ENCODE measurements at places on chromosomes 2 and 18.

DNA sequence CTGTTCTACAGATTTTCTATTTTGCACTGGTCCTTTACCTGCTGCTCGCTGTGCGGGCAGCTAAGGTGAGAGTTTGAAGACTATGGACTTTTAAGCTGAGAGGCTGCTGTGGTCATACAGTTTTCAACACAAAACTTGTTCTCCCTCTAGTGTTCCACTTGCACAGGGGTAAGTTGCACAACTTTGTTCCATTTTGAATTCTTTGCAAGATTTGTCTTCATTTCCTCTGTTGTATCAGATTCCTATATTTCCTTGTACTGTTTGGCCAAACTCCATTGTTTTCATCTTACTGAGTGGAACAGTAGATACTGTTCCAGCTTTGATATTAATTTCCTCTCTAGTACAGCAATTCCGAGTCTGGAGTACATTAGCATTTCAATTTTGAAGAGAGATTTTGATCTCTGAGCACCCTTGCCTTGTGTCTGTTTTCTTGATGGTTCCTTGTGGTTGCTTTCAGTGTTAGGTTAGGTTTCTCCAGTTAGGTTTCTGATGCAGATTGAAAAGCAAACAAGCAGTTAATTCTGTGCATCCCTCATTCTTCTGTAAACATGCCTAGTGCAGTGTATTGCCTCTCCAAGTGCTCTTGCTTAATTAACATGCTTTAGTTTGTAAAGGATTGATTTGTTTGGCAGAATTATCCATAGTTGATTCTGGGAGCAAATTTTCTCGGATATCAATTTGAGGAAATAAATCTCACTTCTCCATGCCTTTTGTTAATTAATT is 188.8 kb downstream of the PTPRM start:
- no peak for DNase-seq

GRCh38 chr2:70596739-70597138 is 43.1 kb upstream of the TGFA start:
- DNase-seq = no peak

GRCh38 chr18:38796762-38797161 is 1231.2 kb upstream of the CELF4 start:
- no peak for DNase-seq

DNA sequence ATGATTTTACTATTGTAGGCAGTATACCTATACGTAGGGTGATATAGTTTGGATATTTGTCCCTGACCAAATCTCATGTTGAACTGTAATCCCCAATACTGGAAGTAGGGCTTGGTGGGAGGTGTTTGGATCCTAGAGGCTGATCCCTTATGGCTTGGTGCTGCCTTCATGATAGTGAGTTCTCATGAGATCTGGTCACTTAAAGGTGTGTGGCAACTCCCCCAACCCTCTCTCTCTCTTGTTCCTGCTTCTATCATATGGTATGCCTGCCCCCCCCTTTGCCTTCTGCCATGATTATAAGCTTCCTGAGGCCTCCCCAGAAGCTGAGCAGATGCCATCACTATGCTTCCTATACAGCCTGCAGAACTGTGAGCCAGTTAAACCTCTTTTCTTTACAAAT is 1.7 kb upstream of the SERPINB10 start:
- no peak for DNase-seq

DNA sequence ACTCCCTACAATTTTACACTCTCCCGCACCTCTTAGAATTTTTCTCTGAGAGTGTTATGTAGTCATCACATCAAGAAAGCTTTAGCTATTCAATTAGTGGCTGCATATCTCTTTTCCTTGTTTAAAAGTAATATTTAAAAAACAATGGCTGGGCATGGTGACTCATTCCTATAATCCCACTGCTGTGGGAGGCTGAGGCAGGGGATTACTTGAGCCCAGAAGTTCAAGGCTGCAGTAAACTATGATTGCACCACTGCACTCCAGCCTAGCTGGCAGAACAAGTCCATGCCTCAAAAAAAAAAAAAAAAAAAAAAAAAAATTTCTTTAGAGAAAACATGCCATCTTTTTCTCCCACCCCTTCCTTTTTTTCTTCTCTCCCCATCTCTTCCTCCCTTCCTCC is 44.3 kb downstream of the AQP4 start:
- DNase-seq = no peak

DNA sequence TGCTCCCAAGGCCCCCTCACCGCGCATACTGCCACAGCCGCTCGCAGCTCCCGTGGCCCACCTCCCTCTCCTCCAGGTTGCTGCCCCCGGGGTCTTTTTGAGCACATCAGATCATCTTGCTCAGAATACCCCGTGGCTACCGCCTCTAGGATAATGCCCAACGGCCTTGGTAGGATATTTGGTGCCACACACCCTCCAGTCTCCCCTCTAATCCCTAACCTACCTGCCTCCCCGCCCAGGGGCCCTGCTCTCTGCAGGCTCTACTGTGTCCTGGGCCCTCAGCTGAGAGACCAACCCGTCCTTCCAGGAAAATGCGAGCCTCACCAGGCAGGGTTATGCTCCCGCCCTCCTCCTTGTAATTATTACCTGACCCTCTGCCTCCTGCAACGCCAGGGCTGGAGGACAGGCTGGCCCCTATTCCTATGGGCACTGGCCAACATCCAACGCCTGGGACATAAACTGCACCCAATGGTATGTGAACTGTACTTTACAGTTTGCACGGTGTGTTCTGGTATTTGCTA is 1.5 kb upstream of the MTCL1 start:
- no peak for DNase-seq

DNA sequence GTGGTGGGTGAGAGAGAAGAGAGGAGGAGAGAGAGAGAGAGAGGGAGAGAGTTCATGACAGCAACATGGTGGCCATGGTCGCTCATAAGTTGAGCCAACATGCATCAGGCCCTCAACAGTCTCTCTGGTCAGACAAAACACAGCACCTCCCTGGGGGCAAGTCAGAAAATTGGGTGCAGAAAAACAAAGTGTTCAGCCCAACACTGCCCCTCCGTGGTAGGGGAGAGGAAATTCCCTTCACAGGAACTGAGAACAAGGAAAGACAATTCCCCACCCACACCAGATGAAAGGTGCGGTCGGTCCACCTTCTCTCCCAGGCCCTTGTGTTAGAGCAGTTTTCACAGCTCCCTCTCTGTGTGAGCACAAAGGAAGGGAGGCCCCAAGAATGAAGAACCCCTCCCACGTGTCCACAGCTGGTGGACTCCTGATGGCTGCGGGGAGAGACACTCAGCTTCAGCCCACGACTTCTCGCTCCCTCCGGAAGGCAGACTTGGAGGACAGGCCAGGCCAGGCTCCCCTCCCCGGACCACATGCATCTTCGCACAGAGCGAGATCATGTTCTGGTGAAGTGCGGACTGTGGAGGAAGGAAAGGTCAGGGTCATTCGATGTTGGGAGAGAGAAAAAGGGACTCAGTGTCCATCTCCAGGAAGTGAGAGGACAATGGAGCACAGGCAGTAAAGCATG is 181.7 kb downstream of the ANAPC1 start:
- no peak for DNase-seq

DNA sequence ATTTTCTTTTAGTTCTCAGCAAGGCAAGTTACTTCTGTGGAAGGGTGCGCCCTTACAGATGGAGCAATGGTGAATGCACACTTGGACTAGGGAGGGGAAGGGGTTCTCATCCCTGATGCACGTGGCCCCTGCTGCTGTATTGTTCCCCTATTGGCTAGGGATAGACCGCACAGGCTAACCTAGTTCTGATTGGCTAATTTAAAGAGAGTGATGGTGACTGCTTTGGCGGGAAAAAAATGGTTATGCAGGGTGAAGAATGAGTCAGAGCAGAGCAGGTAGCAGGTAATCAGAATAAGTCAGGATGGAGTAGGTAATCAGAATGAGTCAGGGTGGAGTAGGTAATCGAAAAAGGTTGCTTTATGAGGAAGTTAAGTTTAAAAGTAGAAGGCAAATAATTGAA is 171.5 kb downstream of the MTCL1 start:
- no peak for DNase-seq

DNA sequence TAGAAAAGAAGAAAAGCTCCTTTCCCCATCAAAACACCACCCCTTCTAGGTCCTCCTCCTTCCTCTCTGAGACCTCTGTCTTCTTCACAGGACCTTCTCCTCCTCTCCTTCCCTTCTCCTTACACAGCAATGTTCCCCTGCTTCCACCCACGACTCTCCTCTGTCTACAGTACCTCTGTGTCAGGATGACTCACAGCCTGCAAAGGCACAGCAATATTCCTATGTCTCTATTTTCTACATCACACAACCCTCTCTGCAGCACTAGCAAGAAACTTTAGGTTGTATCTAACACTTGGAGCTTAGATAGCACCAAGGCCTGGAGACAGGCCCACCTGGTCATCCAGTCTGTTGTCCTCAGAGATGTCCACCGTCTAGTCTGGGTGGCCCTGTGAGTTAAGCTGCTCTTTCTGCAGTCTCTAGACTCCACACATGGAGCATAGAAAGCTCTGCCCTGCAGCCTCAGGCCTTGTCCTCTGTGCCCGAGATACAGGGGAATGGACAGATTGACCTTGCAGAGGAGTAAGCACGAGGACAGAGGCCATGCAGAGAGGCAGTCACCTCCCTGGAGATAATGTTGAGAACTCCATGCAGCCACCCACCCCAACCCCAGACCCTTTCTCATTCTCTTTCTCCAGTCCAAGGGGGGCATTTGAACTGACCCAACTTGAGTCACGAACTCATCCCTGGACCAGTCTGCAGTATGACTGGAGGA is 212.0 kb downstream of the TNS1 start:
- no peak for DNase-seq

DNA sequence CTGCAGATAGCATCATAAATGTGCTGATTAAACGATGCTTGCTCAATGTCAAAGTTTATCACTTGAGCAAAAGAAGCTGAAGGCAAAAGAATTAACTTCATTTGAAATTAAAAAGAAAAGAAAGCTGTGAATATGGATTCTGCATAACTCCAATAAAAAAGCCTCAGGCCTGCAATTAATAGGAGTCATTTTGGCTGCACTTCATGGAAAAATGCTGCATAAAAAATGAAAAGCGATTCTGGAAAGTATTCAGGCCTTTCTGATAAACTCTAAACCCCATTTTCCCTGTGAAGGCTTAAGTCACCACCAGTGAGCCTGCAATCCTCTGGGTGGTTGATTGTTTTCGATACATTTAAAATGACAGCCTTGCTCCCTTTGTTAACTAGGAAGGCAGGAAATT is 1793.4 kb downstream of the SUCLG1 start:
- DNase-seq = no peak

DNA sequence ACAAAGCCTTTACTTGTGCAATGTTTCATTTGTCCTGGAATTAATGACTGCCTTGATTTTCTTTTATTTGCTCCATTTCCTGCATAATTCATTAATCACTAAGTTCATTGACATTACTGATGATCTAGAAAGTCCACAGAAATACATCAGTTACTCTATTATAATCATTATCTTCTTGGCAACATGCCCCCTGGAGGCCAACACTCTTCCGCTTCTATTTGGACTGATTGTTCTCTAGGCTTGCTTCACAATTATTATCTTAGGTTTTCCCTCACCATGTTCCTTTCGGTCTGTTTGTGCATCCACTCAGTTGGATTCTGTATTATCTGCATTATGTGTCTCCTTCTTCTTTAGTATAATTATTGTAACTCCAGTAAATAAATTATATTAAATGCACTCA is 461.0 kb upstream of the CDH2 start:
- no peak for DNase-seq

DNA sequence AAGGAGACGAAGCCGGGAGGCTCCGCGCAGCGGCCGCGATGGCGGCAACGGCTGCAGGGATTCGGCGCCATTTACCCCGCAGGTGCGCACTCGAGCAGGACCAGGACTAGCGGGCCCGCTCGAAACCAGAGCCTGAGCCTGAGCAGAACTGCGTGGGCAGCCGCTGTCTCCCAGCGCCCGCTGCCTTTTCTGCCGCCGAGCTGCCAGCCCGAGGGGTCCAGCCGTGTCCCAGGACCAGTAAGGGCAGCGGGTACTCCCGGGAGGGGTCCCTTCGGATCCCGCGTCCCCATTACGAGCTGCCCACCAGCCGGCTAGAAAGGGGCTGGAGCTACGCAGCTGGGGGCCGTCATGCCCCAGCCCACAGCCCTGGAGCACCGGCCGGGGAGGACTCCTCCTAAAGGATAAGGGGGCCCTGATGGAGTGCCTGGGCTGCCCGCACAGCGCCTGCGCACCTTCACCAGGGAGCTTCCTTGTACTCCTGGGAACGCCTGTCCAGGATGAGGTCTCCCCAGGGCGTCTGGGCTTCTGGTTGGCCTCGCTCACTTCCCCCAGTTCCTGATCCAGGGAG is 9.9 kb downstream of the ALPP start:
- no peak for DNase-seq

Measured in NCI-H1436 treated with DMSO at 0.1 percent for 48 hours (cell line).